Activated T-helper 1 cell treated with anti-CD3 and anti-CD28 coated beads, Interleukin-12 subunit alpha, Interleukin-12 subunit beta, Interleukin-2, Interleukin-4 antibody, amounts not matched to agents 30 ng/mL and 10 ng/mL and 1 ng/mL, durations not matched to agents 14 hours and 24 hours and 36 hours (primary cell): ENCODE measurements at places on chromosomes 1 and 21. TPM values are rescaled to one million over a fixed set of nuclear protein-coding genes. Genes with fewer than 3 reads are reported as not detected.

The FABP3 gene
- not detected in 2 replicates for total RNA-seq

The FDPS gene
- total RNA-seq: 274 and 289 TPM in 2 replicates

The CAMSAP2 gene
- 0.83 and 1.3 TPM in 2 replicates for total RNA-seq

The C1QA gene
- not detected in 2 replicates for total RNA-seq

The TFF1 gene
- total RNA-seq: not detected in 2 replicates

The SMIM1 gene
- 1.0 and 1.2 TPM in 2 replicates for total RNA-seq

The ADORA3 gene
- total RNA-seq: 0.10 and 0.20 TPM in 2 replicates

The HSPB7 gene
- total RNA-seq: not detected in 2 replicates

The CFHR2 gene
- total RNA-seq: not detected in 2 replicates

The CHI3L1 gene
- not detected in 2 replicates for total RNA-seq

The SPRR2E gene
- not detected in 2 replicates for total RNA-seq

The ADORA1 gene
- not detected in 2 replicates for total RNA-seq

The FCAMR gene
- not detected in 2 replicates for total RNA-seq

The OLIG2 gene
- total RNA-seq: not detected in 2 replicates

The CYP4B1 gene
- not detected in 2 replicates for total RNA-seq

The PRDM16 gene
- not detected in 2 replicates for total RNA-seq

The PLA2G2A gene
- total RNA-seq: not detected in 2 replicates

The F5 gene
- 58.0 and 58.2 TPM in 2 replicates for total RNA-seq

The MCOLN2 gene
- 117 and 119 TPM in 2 replicates for total RNA-seq

The PGLYRP4 gene
- total RNA-seq: not detected in 2 replicates

The SPATA17 gene
- total RNA-seq: not detected in 2 replicates

The GBP6 gene
- 0.59 and 0.65 TPM in 2 replicates for total RNA-seq

The CCDC17 gene
- total RNA-seq: 2.5 and 2.8 TPM in 2 replicates

The FCRL2 gene
- total RNA-seq: not detected in 2 replicates

The PMF1 gene
- 105 and 111 TPM in 2 replicates for total RNA-seq

The MLLT11 gene
- 3.5 and 3.7 TPM in 2 replicates for total RNA-seq

The KCNQ4 gene
- 0.78 and 0.88 TPM in 2 replicates for total RNA-seq

The OR2T6 gene
- total RNA-seq: not detected in 2 replicates

The KIF14 gene
- total RNA-seq: 11.5 and 12.5 TPM in 2 replicates

The SAMD11 gene
- total RNA-seq: not detected in 2 replicates

The DCST1 gene
- total RNA-seq: not detected in 2 replicates

The KCNJ10 gene
- not detected in 2 replicates for total RNA-seq

The CBS gene
- 38.2 and 39.2 TPM in 2 replicates for total RNA-seq

The MCOLN3 gene
- 1.3 and 1.7 TPM in 2 replicates for total RNA-seq

The KIRREL1 gene
- total RNA-seq: not detected in 2 replicates

The S100B gene
- not detected in 2 replicates for total RNA-seq

The FMO4 gene
- 0.39 and 1.5 TPM in 2 replicates for total RNA-seq

The IFI44L gene
- total RNA-seq: 16.7 and 21.8 TPM in 2 replicates

The TFF2 gene
- total RNA-seq: not detected in 2 replicates

The TNFRSF25 gene
- total RNA-seq: 151 and 158 TPM in 2 replicates

The KCNE1 gene
- total RNA-seq: 0.41 and 0.51 TPM in 2 replicates

The RNU1-3 gene
- total RNA-seq: 2,178 and 3,041 TPM in 2 replicates
